Fibroblast of lung (primary cell): ENCODE measurements at places on chromosomes 2 and 18. TPM values are rescaled to one million over a fixed set of nuclear protein-coding genes. Genes with fewer than 3 reads are reported as not detected.

- peaks cover 11% of the 10 kb centered on the region for H3K36me3 ChIP-seq
- H3K27me3 ChIP-seq, result no peaks in the 10 kb centered on the region
- DNase-seq, result no peak
- peaks cover 22% of the 10 kb centered on the region for H3K4me1 ChIP-seq
- peak overlapping the region; percentile 32 for H3K27ac ChIP-seq
Measured at GRCh38 chr2:128310094-128310716, 8.5 kb downstream of the HS6ST1 start.

DNA sequence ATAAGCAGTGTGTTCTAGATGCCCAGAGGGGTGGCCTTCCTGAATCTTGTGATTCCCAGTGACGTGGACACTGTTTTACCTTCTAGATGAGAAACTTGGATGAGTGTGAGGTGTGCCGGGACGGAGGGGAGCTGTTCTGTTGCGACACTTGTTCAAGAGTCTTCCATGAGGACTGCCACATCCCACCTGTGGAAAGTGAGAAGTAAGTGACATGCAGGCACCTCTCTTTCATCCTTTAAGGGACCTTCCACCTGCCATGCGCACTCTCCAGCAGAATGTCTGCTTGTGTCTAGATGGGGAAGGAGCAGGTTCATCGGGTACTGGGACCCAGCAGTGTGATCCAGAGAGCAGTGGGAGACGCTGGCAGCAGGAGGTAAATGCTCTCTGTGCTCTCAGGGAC lies 16.0 kb upstream of the SP100 start:
- no peak for DNase-seq
- H3K27me3 ChIP-seq, result no peaks in the 10 kb centered on the region
- H3K4me3 ChIP-seq, result no peak overlapping the region
- no peaks in the 10 kb centered on the region for H3K4me1 ChIP-seq
- H3K27ac ChIP-seq, result no peak overlapping the region

Gene DSG2
- total RNA-seq, result 0.33 and 1.0 TPM in 2 replicates

DNA sequence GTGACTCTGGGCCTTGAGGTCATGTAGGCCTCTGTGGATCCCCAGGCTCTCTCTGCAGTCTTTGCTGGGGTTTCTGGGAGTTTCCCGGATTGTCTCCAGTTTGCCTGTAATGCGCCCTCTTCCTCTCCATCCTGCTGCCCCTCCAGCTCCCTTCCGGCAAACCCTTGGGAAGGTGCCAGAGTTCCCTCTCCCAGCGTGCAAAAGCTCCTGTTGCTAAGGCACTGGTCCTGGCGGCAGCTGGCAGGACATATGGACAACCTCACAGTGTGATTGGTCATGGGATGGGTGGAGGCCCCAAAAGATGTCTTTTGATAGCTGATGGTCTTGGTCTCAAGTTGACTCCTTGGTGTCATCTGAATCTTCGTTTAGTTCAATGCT lies 320.1 kb downstream of the CYP26B1 start:
- no peak overlapping the region for H3K4me3 ChIP-seq
- H3K27me3 ChIP-seq, result no peaks in the 10 kb centered on the region
- no peak for DNase-seq
- peaks cover 10% of the 10 kb centered on the region for H3K4me1 ChIP-seq

Gene SALL3
- not detected in 2 replicates for total RNA-seq

Gene RAMP1
- total RNA-seq, result 16.0 and 16.4 TPM in 2 replicates

GRCh38 chr2:226756131-226756530 lies 43.5 kb downstream of the IRS1 start:
- H3K36me3 ChIP-seq, result peaks cover 4% of the 10 kb centered on the region
- H3K27ac ChIP-seq, result peak overlapping the region; percentile 80
- H3K4me1 ChIP-seq, result peaks cover 27% of the 10 kb centered on the region
- DNase-seq, result peak; percentile 59
- no peak overlapping the region for H3K4me3 ChIP-seq

- H3K4me3 ChIP-seq, result no peak overlapping the region
- no peaks in the 10 kb centered on the region for H3K36me3 ChIP-seq
- no peak for DNase-seq
- H3K27ac ChIP-seq, result no peak overlapping the region
- H3K4me1 ChIP-seq, result no peaks in the 10 kb centered on the region
Measured at GRCh38 chr2:83186105-83186760, 1272.8 kb downstream of the SUCLG1 start.

DNA sequence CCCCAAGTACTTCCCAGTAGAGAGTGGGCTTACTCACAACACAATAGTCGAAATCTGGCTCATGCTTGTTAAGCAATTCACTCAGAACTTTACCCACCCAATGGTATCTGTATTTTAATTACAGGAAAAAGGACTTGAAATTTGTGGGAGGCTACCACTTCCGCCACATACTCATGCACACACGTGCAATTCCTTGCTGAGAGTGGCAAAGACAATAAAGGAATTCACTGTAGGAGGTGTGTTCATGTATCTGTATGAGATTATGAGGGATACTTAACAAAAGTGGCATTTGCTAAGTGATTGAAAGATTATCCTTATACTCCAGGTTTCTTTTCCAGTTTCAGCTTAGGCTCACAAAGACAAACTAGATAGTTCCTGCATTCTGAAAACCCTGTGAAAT lies 14.9 kb upstream of the LYPD6 start:
- H3K36me3 ChIP-seq, result no peaks in the 10 kb centered on the region
- no peaks in the 10 kb centered on the region for H3K4me1 ChIP-seq
- H3K27me3 ChIP-seq, result no peaks in the 10 kb centered on the region
- H3K4me3 ChIP-seq, result no peak overlapping the region
- no peak overlapping the region for H3K27ac ChIP-seq

DNA sequence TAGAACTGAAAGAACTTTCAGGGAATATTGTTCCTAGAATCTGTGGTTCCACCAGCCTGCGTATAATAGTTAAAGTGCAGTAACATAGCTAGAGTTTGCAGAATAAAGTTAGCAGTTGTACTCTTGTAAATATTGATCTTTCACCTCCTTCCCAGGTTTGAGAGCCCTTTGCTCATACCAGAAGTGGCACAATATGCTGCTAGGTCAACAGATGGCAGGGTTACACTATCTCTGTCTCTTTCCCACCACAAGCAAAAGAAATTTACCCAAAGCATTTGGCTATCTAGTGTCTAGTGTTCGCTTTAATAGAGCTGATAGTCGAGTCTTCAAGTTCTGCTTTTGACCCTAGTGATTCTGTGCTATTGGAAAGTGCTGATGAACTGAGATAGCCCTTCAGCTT lies 119.0 kb upstream of the KLHL14 start:
- DNase-seq, result peak; percentile 6
- no peaks in the 10 kb centered on the region for H3K4me1 ChIP-seq
- H3K4me3 ChIP-seq, result no peak overlapping the region

- H3K4me3 ChIP-seq, result no peak overlapping the region
- H3K4me1 ChIP-seq, result peaks cover 3% of the 10 kb centered on the region
- H3K27ac ChIP-seq, result peak overlapping the region; percentile 29
Measured at GRCh38 chr2:17934721-17935120, 56.3 kb downstream of the KCNS3 start.

DNA sequence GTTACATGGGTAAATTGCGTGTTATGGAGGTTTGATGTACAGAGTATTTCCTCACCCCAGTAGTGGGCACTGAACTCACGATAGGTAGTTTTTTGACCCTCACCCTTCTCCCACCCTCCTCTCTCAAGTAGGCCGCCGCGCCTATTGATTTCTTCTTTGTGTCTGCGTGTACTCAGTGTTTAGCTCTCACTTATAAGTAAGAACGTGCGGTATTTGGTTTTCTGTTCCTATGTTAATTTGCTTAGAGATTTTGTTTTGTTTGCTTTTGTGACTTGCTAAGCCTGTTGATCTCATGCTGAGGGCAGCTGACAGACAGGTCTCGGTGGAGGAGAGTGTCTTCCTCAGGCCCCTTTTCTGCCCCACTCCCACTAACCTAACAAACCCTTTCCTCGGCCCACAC lies 36.2 kb downstream of the ACOXL start:
- H3K27me3 ChIP-seq, result peaks cover 24% of the 10 kb centered on the region
- H3K27ac ChIP-seq, result no peak overlapping the region
- no peak for DNase-seq
- no peaks in the 10 kb centered on the region for H3K36me3 ChIP-seq
- H3K4me3 ChIP-seq, result no peak overlapping the region

Gene ASTL
- not detected in 2 replicates for total RNA-seq

GRCh38 chr2:127439343-127439742 lies 21.1 kb downstream of the PROC start:
- H3K36me3 ChIP-seq, result no peaks in the 10 kb centered on the region
- H3K27me3 ChIP-seq, result no peaks in the 10 kb centered on the region
- no peak overlapping the region for H3K4me3 ChIP-seq
- DNase-seq, result no peak
- H3K27ac ChIP-seq, result no peak overlapping the region

- H3K27ac ChIP-seq, result no peak overlapping the region
- H3K36me3 ChIP-seq, result no peaks in the 10 kb centered on the region
- no peaks in the 10 kb centered on the region for H3K4me1 ChIP-seq
- no peak for DNase-seq
Measured at GRCh38 chr2:58842501-58843155, 601.5 kb upstream of the FANCL start.

DNA sequence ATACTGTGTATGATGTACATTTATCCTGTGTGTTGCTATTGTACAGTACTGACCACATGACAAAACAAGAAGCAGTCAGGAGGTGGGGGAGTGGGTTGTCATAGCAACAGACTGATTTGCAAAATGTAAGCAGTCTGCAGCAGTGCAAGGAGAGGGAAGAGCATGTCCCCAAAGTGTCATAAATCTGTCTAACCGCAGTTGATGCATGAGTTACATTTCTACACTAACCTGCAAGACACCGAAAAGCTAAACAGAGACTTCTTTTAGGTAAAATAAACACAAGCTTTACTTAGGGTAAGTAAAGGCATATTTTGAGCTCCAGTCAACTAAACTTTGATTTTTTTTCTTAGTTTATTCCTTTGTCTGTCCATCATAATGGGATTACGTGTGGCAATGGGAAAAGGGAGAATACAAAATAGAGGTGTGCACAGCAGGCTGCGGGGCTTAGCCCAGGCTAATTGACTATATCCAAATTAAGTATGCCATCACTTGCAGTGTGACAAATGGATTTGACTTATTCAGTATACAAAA lies 134.5 kb downstream of the MEIS1 start:
- peaks cover 33% of the 10 kb centered on the region for H3K4me1 ChIP-seq
- no peaks in the 10 kb centered on the region for H3K27me3 ChIP-seq
- DNase-seq, result peak; percentile 86
- no peak overlapping the region for H3K4me3 ChIP-seq

Gene GKN1
- total RNA-seq, result not detected in 2 replicates

DNA sequence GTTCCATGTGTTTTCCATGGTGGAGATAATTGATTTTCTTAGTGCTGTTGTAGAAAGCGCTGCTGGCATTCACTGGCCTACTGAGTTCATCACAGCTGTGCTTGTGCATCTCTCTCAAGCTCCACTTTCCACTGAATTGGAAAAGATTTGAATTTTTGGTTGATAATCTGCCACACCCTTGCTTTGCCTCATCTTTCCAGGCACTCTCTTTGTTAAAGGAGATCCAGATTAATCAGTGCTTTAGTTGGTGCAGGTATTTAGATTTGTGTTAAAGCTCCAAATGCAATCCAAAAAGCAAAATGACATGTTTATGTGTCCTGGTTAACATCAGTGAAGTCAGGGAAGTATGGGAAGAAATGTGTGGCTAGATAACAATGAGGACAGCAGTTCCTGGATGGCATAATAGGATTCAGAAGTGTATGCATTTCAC lies 2.7 kb upstream of the COL3A1 start:
- H3K27ac ChIP-seq, result no peak overlapping the region
- no peak overlapping the region for H3K4me3 ChIP-seq
- no peaks in the 10 kb centered on the region for H3K27me3 ChIP-seq
- peaks cover 15% of the 10 kb centered on the region for H3K4me1 ChIP-seq

DNA sequence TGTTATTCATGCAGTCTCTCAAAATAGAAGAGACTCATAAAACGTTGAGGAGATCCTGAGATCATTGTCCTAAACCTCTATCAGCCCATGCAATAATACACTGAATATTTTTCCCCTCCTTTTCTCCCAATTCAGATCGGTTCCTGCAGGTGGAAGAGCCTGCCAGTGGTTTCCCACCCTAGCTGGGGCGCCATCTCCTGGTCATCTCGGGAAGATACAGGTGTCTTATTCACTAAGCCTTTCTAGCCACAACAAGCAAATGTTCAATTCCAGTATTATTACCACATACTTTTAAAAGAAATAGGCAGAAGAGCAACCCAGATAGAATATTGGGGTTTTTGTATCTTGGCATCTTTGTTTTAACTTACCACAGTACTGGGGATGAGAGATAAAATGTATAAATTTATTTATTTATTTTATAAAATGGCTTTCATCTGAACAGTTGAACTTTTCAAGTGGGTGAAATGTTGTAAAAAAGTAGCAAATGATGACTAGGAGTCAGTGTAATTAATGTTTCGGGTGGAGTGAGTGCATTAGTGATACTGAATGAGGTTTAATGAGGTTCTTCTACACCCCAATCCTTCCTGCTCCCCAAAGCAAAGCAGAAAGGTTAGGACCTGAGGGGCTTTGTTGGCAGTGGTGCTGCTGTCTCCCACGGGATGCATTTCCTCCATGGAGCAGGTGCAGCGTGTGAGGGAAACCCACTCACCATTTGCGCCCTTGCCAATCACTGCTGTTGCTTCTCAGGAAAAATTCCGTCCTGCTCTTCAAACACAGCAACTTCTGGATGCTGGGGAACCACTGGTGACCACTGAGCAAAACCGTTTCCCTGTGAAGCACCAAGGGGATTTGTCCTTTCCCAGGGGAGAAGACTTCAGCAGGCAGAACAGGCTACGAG lies 147.1 kb upstream of the FHL2 start:
- no peak overlapping the region for H3K4me3 ChIP-seq
- H3K27ac ChIP-seq, result no peak overlapping the region
- peaks cover 5% of the 10 kb centered on the region for H3K27me3 ChIP-seq
- H3K4me1 ChIP-seq, result no peaks in the 10 kb centered on the region
- peak; percentile 66 for DNase-seq

Gene MREG
- total RNA-seq, result 1.8 and 3.5 TPM in 2 replicates

Gene MYCN
- not detected in 2 replicates for total RNA-seq

Gene ACTG2
- total RNA-seq, result 4.1 TPM in 2 replicates

DNA sequence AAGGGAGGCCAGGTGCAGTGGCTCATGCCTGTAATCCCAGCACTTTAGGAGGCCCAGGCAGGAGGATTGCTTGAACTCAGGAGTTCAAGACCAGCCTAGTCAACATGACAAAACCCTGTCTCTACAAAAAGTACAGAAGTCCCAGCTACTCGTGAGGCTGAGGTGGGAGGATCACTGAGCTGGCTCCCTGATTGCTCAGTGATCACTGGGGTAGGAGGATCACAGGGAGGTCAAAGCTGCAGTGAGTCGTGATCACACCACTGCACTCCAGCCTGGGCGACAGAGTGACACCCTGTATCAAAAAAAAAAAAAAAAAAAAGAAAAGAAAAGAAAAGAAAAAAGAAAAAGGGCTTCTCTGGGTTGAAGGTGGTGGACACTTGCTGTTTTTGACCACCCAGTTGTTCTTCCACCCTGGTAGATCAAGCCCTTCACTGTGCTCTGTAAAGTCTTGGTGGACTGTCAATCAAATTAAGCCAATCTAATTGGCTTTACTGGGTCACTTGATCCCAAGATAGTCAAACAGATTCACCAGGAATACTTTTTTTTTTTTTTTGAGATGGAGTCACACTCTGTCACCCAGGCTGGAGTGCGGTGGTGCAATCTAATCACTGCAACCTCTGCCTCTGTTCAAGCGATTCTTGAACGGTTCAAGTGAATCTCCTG lies 191.6 kb downstream of the AGPS start:
- H3K36me3 ChIP-seq, result no peaks in the 10 kb centered on the region
- H3K4me3 ChIP-seq, result no peak overlapping the region
- DNase-seq, result no peak
